NCI-H1417 (cell line): ENCODE measurements at places on chromosomes 6 and 20.

DNA sequence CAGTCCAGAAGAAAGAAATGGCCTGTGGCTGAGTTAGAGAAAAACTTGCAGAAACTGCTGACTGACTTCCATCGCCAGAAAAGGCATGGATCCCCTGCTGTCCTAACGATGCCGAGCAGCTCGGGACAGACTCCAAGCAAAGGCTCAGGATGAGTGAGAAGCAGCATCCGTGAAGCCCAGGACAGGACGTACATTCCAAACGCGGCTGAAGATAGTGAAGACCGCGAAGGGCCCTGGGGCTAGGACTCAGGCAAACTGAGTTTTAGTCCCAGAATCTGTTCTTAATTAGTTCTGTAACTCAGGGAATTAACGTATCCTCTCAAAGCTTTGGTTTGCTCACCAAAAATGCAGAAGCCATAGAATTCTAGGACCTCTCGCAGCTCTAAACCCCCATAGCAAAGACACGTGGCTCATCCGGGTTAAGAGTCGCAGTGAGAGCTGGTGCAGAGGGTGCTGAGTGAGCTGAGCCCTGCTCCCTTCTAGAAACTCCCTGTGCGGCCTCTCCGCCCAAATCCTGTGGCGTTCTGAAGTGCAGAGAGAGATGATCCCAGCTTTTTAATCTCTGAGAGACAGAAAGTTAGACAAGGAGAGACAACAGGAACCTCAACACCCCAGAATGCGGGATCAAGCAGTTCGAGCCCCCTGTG is 132.9 kb upstream of the THBS2 start:
- no peak for DNase-seq

DNA sequence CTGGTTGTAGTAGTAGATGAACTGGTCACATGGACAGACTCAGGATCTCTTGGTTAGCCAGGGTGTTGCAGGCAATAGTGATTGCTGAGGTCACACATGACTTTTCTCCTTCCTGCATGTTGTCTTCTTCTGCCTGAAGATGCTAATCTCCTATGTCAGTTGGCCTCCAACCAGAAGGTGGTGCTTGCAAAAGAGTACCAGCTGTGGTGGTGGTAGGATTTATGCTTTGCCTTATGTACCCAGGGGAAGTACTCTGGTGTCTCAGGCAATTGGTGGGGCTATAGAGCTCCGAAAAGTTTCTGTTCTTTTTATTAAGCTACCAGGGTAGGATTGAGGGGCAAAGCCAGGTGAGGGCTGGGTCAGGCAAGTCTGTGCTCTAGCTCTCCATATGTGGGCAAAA is 98.5 kb downstream of the CARMIL1 start:
- no peak for DNase-seq

GRCh38 chr6:73790574-73790973 is 94.6 kb downstream of the CD109 start:
- no peak for DNase-seq

- no peak for DNase-seq
Measured at GRCh38 chr6:149212892-149213801, 104.4 kb upstream of the TAB2 start.

DNA sequence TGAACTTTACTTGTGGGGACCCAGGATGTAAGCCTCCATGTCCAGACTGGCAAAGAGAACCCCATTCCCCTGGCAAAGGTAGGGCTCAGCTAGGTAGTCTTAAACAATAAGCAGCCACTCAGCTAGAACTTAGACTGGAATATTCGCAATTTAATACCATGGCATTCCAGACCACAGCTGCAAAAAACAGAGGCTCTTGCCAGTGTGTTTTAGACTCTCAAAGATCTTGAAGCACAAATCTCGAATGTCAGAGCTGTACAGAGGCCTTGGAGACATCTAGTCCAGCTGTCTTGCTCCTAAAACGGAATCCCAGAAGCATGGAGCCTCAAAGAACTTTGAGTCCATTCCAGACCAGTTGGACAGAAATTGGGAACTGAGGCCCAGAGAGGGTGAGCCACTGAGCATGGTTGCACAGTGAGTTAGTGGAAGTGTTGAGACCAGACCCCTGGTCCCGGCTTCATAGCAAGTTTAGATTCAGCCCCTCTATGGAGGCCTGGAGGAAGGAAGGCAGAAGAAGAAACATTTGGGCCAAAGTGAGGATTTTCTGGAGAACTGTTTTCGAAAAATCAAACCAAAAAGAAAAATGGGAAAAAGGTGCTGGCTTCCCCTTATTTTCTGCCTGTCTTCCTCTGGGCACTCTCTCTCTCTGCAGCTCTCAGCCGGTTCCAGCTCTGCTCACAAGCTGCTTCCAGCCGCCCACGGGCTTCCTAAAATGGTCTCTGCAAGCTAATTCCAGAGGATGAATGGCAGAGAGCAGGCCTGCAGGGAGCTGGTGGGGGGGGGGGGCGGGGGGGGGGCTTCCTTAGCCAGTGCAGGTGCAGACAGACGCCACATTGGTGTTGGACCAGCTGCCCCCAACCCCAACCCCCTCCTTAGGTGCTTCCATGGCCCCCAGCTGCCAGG is 32.4 kb downstream of the AAR2 start:
- no peak for DNase-seq

- DNase-seq, result peak; percentile 6
Measured at GRCh38 chr6:91782802-91783201, 1195.9 kb upstream of the MAP3K7 start.

- DNase-seq, result no peak
Measured at GRCh38 chr6:146498309-146498708, 45.3 kb upstream of the RAB32 start.

DNA sequence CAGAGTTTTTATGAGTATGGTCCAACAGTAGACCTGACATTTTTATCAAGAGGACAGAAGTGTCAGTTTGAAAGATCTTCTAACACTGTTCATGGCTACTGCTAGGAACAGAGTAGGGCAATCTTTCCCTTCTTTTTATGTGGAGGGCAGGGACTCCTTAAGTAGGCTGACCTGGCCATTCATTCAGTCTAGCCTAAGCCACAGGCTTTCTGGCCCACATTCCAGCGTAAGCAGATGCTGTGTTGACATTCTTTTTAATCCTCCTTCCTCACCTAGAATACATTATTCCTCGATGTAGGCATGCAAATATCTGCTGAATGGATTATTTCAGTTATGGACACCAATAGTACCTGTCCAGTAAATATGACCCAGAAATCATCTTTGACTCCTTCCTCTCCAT is 188.3 kb downstream of the ATXN1 start:
- DNase-seq, result no peak

DNA sequence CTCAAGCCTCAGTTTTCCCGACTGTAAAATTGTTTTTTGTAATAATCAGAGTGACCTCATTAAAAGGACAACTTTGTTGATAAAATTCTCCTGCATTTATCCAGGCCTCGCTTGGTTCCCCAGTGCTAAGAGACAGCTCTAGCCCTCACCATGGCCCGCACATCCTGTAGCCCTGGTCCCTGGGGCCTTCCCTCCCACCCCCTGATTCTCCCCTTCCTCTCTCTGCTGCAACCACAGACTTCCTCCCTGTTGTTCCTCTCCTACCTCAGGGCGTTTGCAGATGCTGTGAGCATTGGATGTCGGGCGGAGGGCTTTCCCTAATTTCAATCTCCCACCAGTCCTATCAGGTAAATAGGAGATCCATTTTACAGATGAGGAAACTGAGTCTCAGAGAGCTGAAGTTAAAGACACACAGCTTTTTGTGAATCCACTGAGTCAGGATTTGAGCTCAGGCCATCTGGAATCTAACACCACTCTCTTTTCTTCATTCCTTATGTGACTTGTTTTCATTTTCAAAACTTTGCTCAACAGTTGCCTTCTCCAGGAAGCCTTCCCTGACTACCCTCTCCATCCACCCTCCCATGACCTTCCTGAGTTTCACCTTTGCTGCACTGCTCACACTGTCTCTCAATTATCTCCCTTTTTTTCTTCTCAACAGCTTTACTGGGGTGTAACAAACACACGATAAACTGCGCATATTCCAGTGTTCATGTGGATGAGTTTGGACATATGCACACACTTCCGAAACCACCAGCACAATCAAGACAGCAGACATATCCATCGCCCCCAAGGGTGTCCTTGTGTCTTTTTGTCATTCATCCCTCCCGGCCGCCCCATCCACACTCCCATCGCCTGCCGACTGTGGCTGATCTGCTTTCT is 107.1 kb downstream of the CEBPB start:
- DNase-seq, result no peak

GRCh38 chr6:39338397-39338796 is 15.9 kb upstream of the KCNK16 start:
- DNase-seq, result no peak

DNA sequence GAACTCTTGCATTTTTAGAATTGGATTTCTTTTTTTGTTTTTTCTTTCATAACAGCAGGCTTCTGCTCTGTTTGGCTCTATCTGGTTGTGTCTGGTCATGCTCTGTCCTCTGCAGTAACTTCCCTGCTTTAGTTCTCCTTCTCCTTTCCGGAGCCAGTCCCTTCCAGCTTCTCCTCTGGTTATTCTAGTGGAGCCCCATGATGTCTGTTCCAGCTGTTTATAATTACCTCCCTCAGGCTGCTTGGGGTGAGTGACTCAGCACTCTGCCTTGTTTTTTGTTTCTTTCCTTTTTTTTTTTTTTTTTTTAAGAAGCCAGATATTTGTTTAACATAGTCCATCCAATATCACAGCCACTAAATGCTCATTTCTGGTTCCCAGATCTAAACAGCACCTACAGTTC is 409.6 kb downstream of the MAFB start:
- DNase-seq, result peak; percentile 91

- no peak for DNase-seq
Measured at GRCh38 chr20:11063444-11063843, 389.6 kb upstream of the JAG1 start.

DNA sequence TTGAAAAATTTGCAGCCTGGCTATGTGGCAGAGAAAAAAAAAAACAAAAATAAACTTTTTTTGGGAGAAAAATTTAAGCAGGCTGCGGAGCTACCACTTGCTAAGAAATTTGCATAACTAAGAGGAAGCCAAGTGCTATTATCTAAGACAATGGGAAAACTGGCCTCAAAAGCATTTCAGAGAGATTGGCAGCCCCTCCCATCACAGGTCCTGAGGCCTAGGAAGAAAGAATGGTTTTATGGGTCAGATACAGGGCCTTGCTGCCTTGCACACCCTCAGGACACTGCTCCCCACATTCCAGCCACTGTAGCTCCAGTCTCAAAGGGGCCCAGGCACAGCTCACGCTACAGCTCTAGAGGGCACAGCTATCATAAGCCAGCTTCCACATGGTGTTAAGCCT is 777.9 kb downstream of the TENT5A start:
- no peak for DNase-seq

DNA sequence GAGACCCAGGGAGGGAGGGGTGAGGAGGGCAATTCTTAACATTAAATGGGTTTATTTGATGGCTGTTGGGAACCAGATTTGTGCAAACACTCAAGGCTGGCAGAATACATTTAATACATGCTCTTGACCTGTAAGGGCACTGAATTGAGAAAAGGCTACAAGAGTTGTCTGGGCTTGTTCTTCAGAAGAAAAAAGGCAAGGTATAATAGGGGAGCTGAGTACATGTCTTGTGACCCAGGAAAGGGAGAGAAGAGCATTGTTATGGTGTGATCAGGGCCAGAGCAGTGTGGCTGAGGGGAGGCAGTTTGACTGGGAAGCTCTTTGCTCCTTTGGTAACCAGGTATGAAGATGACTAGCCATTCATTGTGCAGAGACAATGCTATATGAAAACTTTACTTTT is 18.9 kb downstream of the KLHL31 start:
- DNase-seq, result peak; percentile 14

GRCh38 chr20:21202259-21202658 is 76.4 kb downstream of the KIZ start:
- DNase-seq, result no peak
